SW 1271 (cell line): ENCODE measurements at places on chromosomes 2 and 18.

GRCh38 chr2:58734365-58734764 is 493.2 kb upstream of the FANCL start:
- peak; percentile 30 for DNase-seq

DNA sequence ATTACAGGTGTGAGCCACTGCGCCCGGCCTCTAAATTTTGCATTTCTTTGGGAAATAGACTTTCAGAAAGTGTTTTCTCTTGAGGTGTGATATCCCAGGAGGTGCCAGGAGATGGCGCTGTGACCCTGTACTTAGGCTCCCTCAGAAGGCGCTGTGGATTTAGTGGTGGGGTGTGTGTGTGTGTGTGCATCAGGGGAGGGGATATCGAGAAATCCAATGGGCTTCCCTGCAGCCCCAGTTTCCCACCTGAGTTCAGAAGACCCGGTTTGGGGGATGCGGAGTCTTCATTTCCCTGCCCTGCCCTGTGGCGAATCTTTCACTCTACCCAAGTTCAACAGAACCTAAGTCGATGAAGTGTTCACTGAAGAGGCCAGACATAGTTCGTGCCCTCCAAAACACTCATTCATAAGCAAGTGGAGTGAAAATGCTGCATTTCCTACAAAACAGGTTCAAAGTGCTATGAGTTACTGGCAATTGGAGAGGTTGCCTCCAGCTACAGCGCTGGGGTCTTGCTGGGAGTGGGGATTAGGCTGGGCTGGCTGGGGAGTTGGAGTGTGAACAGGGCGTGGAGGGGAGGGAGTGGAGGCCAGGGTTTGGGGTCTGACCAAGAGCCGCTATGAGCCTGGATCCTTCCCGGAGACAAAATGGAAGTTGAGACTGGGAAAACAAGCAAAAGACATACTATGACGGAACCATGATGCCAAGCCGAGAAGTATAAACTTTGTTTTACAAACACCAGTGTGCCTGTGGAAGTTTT is 6.5 kb upstream of the WNT6 start:
- DNase-seq: no peak

DNA sequence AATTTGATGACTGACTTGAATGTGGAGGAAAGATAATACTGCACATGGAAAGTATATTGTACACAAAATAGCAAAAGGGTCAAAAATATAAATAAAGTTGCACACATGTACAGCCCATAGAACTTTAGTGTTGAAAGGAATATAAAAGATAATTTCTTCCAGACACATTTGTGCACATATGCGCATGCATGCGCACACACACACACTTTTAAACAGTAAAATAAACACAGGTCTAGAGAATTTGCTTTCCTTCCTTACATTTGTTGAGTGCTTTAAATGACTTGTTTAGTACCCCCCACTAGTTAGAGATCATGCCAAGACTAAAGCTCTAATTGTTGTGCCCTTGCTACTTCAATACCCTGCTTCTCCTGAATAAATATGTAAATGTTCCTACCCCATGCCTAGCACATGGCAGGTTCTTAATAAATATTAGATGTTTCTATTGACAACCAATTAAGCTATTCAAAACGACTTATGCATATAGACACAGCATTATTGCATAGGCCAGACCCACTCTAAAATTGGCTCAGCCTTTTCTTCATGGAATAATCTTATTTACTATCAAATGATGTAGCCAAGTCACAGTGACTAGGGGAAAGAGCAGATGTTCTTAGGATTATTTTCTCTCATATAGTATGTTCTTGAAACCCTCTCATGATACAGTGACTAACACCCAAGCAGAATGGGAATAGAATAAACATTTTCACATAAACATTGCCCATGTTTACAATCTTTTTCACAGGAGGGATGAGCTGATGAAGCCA is 165.5 kb upstream of the ACVR2A start:
- DNase-seq: no peak

GRCh38 chr18:43917520-43917919 is 640.2 kb upstream of the SYT4 start:
- DNase-seq: no peak

DNA sequence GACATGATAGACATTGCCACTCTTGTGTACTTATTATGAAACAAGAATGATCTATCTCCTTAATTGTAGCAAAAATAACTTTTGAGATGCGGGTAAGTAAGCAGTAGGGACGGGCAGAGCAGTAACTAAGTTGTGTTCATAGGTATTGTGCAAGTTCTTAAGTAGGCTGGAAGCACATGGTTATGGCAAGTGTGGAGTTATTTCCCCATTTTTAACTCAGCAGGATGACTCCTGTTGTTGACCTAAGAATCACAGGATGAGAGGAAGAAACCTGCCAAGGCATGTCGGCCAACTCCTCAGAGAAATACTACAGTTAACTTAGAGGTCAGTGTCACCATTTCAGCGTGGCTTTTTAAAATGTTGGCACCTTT is 51.1 kb upstream of the FN1 start:
- DNase-seq: no peak

DNA sequence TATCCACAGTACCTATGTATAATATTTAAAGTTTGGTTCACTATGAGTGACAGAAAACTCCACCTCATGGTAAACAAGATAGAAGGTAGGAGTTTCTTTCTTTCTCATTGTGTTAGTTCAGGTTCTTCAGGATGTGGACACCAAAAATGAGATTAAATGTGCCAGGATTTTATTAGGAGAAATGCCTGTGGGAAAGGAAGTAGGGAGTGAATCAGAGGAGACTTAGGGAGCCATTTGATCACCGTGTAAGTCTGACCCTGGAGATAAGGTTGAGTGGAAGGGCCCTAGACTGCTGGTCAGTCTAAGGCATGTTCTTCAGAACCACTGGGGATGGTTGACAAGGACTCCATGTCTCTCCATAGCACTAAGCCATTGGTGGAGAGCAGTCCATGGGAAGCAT is 8.1 kb downstream of the AOX1 start:
- no peak for DNase-seq

DNA sequence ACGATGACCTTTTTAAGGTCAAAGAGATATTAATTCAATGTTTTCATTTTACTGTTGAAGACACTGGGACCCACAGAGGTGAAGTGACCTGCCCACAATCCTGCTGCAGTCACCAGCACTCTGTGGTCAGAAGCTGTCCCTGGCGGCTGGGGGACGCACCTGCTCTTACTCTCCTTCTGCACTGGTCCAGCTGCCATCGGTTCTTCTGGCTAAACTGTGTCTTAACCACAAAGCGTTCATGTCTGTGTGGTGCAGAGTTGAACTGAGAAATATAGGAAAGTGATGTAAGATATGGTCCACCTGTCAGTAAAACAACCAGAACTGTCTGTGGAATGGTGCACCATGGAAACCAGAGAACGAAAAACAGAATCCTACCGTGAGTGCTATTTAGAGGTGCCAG is 44.9 kb upstream of the SMIM21 start:
- DNase-seq: no peak

GRCh38 chr2:74206180-74206688 is 7.8 kb downstream of the MTHFD2 start:
- no peak for DNase-seq

DNA sequence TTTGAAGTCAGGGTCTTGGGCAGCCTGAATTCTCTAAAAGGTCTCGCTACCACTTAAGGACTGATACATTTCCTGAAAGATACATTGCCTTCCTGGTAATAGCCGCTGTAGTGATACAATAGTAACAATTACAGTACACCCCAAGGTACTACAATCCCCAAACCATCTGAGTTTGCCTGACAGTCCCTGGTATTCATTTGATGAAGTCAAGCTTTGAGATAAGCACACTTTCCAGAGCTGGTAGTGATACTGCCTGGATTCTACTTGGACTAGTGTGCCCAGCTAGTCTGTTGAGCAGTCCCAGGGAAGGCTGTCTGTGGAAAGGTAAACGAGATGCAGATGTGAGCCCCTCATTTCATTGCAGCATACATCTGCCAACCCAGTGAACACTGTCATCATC is 24.4 kb upstream of the ITGB6 start:
- no peak for DNase-seq

- no peak for DNase-seq
Measured at GRCh38 chr2:39994151-39994550, 215.1 kb upstream of the THUMPD2 start.

GRCh38 chr2:195612611-195613495 is 44.2 kb upstream of the SLC39A10 start:
- peak; percentile 75 for DNase-seq

DNA sequence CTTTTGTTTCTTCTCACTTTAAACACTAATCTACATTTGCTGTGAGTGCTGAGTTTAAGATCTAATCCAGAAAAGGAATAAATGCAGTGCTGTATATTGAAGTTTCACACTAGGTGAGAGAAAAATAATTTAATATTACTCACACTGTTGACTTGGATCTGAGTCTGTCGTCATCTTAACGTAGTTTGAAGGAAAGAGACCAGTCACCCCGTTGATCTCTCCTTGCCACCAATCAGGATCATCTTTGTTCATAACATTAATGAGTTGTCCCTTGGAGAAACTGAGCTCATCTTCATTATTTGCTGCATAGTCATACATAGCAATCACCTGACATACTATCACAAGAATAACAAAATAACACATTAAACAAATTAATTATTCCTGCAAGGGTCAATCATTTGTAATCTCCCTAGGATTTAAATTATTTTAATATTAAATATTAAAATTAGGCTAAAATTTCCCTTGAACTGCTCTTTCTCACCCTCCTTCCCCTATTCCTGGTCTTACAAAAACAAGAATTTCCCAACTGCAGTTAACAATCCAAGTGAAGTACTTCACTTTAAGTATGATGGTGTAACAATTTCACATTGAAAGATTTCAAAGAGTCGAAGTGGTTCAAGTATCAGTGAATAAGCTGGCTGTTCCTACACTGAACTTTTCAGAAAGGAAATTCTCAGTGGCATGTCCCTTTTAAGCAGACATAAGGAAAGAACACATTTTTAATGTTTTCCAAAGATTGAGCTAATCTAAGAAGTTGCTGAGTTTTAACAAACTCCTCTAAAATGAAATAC is 71.3 kb downstream of the FAM228A start:
- DNase-seq: no peak

GRCh38 chr2:97067279-97068004 is 27.2 kb downstream of the FAHD2B start:
- DNase-seq: no peak

GRCh38 chr18:3806656-3807055 is 356.7 kb downstream of the TGIF1 start:
- DNase-seq: no peak

DNA sequence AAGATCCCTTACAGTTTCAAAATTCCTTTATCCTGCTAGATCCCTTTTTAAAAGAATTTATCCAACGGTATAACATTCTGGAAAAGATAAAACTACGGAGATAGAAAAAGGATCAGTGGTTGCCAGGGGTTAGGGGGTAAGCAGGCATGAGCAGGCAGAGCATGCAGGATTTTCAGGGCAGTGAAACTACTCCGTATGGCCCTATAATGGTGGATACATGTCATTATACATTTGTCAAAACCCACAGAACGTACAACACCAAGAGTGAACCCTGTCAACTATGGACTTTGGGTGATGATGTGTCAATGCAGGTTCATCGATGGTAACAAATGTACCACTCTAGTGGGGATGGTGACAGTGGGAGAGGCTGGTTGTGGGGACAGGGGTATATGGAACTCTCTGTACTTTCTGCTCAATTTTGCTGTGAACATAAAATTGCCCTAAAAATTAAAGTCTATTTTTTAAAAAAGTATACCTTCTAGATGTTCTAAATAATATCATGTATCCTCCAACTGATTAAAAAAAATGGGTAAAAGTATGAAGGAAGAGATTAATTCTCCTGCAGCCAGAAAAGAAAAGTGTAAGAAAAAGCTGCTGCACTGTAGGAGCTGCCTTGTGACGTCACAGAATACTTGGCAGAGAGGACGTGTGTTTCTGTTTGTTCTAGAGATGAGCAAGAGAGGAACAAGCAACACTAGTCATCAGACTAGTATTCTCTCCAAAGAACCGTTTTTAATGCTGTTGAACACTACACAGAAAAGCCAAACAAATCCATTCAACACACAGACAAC is 23.6 kb downstream of the ANKRD44 start:
- DNase-seq: peak; percentile 30

DNA sequence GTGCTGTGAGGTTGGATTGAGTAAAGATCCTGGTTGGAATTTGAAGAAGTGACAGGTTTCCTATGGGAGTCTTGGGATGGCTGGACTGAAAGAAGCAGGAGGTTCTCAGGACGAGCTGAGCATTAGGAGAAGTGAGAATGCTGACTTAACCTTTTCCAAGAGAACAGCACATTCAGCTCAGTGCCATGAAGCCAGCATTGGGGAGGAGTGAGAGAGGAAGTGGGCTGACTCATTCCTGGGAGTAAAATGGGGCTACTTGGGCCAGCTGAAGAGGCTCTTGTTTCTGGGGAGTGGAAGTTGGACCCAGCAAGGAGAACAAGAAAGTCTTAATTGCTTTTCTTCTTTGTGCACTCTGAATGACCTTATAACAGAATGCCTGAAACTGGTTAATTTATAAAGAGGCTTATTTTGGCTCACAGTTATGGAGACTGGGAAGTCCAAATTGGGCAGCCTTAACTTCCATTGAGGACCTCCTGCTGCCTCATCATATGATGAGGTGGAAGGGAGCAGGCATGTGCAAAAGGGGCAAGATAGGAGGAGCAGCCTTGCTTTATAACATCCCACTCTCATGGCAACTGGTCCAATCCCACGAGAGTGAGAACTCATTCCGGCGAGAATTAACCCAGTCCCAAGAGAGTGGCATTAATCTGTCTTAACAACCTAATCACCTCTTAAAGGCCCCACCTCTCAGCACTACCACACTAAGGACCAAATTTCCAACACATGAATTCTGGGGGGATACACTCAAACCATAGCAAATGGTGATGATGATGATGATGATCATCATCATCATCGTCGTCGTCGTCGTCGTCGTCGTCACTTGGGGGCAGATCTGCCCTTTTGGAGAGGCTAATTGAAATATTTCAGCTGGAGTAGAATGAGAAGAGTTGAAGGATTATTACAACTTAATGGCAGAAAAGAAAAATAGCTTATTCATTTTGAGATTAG is 26.1 kb downstream of the DGUOK start:
- DNase-seq: no peak

- no peak for DNase-seq
Measured at GRCh38 chr2:180141600-180141999, 134.5 kb upstream of the CWC22 start.

GRCh38 chr2:211690736-211691135 is 847.9 kb downstream of the ERBB4 start:
- DNase-seq: no peak

GRCh38 chr2:105754011-105754410 is 9.3 kb downstream of the NCK2 start:
- DNase-seq: no peak

DNA sequence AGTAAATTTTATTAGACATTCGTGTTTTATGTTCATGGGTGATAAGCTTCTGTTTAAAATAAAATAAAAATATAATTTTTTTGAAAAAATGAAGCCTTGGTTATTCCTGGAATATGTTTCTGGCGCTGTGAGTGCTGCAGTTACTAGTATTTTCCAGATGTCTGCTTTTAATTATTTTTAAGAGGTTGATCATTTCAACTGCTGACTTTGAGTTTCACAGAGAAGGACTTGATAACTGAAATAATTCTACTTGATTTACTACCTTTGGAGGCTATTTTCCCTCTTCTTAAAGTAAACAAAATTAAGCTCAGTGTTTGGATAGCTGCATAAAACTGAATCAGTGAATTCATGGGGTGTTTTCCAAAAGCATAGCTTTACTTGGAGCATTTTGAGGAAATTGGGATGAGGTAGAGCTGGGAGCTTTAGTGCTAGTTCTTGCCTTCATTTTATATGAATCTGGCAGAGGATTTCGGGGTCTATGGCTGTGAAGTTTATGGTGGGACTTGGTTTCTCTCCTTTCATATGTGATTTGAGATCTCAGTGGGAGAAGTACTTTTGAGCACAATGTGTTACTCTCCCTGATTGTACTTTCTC is 666.5 kb downstream of the DCDC2C start:
- DNase-seq: no peak
